ENCODE measurements at places on chromosomes 5 and 9. TPM values are rescaled to one million over a fixed set of nuclear protein-coding genes. Genes with fewer than 3 reads are reported as not detected.

Gene CTNND2
- total RNA-seq: not detected

Gene GRXCR2
- not detected for total RNA-seq

Gene BAAT
- 0.43 TPM for total RNA-seq

Gene DMGDH
- not detected for total RNA-seq

Gene SH2D3C
- not detected for total RNA-seq

Gene SGCD
- 4.5 TPM for total RNA-seq

Gene CFAP157
- total RNA-seq: not detected

Gene EGFLAM
- not detected for total RNA-seq

Gene CDH6
- 0.05 TPM for total RNA-seq

Gene SYNPO
- total RNA-seq: 28.6 TPM

Gene TAS2R1
- total RNA-seq: not detected

Gene GPR21
- not detected for total RNA-seq

Gene PCA3
- total RNA-seq: not detected

Gene COL15A1
- 0.39 TPM for total RNA-seq

Gene RANBP17
- 2.0 TPM for total RNA-seq

Gene FOXD1
- total RNA-seq: 13.0 TPM

Gene SAXO1
- total RNA-seq: not detected

Gene HBEGF
- 7.4 TPM for total RNA-seq

Gene C5orf63
- 4.1 TPM for total RNA-seq

Gene SHROOM1
- total RNA-seq: 9.4 TPM

Gene SMIM23
- not detected for total RNA-seq

Gene LCN9
- total RNA-seq: not detected

Gene TRIM52
- total RNA-seq: 6.4 TPM

Data from A549 treated with RU486 at 1 μM for 4 hours (cell line).